Activated T-cell treated with anti-CD3 and anti-CD28 coated beads for 48 hours (primary cell): ENCODE measurements at places on chromosomes 11 and 22.
A peak's percentile ranks its signal among the peaks of the same experiment; 100 is the strongest.

- no peak for DNase-seq
Measured at GRCh38 chr11:1967641-1968225, 20.6 kb downstream of the MRPL23 start.

DNA sequence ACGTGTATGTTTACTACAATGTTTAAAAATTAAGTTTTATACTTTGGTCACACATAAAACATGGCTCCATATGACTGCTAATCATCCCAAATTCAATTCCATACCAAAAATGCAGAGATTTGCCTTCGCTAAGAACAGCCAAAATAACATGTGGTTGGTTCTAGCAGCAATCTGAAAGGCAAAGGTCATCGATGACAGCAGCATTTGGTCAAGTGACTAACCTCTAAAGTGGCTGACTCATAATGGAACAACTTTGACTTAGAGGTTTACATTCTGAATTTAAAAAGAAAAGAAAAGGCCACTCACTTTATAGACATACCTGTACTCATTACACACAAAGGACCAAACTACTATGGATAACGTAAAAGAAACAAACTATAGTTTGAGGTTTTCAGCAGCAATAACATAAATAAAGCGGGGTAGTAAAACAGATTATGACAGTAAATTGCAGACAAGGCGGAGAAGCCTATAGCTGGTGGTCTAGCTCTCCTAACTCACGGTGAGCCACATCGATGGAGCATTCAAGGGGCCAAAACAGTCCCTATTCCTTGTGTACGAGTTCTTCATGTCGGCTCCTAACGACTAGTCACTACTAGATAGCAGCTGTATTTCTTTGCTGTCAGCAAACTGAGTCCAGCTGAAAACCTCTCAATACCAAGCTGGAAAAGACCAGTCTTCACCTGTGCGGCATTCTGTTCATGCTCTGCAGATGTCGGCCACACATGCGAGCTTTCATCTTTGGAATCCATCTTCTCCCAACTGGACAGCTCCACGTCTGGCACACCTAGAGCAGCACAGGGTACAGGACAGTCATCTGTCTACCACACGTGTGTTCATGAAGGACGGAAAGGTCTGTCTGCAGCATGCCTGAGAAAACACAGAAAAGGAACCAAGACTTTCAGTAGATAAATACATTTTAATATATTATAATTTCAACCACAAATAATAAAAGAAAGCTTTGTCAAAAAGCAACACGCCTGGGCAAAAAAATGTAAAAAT, 42.1 kb downstream of the PRDM10 start:
- DNase-seq: peak; percentile 4

DNA sequence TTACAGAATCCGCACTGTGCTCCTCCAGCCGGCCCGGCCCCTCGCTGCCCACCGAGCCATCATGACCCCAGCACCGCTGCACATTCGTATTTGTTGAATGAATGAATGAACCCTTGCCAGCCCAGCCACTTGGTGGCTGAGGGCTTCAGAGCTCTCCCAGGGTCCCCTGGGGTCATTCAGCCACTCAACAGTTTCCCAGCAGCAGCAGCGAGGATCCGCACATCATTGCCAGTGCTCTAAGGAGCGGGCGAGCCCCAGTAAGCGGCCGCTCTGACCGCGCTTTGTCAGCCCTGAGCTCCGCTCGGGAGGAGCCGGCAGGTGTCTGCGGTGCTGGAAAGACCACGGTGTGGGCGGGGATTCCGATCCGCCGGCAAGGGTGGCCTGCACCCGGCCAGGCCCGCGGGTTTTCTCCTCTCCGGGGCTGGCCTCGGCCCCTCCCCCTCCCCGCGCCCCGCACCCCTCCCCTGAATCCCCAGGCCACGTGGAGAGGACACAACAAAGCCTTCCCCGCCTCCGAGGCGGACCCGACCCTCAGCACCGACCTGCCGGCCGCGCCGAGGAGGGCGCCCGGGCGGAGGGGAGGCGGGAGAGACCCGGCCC, 563 bp downstream of the BID start:
- DNase-seq: peak; percentile 63

DNA sequence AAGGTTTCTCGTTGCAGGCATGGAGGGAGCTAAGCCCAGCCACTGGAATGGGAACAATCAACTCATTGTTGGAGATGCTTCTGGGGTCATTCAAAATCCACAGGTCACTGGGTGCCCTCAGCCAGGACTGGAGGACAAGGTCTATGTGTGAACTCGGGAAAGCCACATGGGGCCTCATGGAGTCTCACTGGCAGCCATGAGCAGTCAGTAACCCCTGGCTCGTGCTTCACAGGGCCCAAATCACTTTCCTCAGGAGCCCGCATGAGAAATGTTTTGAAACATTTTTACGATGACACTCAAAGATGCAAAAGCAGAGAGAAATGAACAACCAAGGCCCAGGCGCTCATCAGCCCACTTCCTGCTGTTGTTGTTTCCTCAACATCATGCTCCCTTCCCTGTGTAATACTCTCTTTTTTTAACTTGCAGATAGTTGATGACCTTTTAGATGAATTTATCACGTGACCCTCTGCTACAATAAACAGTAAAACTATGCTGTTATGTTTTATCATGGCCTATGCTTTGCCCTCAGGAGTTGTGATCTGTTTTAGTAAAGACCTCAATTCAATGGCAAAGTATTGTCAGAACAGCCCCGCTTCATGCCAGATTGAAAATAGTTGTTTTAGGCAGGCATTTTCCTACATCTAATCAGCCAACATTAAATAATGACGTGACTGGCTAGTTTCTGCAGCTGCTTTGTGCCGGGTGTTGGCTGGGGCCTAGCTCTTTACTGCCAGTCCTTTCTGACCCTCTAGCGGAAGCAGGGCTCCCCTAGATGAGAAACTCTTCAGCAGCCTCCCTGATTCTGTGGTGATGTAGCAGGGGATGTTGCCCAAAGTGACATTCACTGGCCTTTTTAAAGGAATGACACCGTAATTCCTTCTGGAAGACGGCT, 39.7 kb downstream of the ADAMTS15 start:
- no peak for DNase-seq
